MG63 (cell line): ENCODE measurements at places on chromosomes 5 and 9.

- no peak for DNase-seq
Measured at GRCh38 chr9:117696154-117696553, 8.0 kb upstream of the TLR4 start.

GRCh38 chr5:89535411-89535810, 652.4 kb upstream of the MEF2C start:
- DNase-seq: no peak

- peak; percentile 81 for DNase-seq
Measured at GRCh38 chr5:123496892-123497291, 15.1 kb upstream of the CSNK1G3 start.

DNA sequence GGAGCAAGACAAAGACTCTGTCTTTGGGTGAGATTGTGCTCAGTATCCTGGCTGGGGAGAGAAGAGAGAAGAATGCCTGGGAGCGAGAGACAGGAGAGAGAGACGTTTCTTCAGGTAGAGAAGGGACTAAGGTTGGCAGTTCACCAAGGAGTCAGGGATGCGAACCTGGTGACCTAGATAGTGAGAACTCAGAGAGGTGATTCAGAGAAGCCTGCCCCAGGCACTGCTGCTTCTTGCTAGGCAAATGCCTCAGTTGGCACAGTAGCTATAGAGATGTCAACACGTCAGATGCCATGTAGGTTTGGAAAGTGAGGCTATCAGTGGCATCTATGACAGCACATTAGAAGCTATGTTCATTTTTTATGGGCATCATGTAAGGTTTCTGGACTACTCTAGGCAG, 231.6 kb upstream of the VLDLR start:
- DNase-seq: no peak

DNA sequence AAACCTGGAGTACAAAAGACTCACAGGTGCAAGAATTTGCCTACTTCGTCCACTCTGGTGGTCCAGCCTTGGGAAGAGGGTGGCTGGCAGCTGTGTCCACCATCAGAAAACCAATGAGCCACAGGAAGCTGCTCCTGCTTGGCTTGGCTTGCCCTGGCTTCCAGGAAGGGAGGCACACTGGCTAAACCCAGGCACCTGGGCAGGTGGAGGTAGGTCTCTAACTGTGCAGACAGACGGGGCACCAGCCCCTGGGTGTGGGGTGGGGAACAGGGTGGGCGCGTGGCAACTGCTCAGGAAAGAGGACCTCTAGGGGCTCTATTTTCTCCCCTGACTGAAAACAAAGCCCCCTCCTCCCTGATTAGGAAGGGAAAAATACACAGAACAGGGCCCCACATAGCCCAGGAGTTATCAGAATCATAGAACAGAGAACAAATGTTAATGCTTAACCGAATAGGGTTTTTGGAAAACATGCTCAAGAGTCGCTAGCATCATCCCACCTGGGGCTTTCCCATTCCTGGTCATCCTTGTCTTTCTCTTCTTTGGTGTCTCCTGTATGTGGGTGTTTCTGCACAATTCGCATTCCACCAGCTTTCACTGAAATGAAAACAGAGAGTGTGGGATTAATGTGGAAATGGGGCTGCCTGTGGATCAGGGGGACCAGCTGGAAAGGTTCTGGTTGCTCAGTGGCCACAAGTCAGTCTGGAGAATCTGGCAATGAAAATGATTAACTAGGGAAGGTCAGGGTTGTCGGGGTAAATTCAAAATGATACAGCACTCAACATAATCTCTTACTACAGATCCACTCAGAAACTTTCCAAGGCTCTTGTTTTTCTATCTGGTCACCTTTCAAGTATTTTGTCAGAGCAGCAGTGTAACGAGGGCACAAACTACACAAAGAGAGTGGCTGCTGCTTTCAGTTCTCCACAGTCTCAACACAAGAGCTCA, 13.1 kb downstream of the DAP start:
- DNase-seq: no peak

GRCh38 chr9:92745331-92745730, 19.3 kb downstream of the BICD2 start:
- no peak for DNase-seq

DNA sequence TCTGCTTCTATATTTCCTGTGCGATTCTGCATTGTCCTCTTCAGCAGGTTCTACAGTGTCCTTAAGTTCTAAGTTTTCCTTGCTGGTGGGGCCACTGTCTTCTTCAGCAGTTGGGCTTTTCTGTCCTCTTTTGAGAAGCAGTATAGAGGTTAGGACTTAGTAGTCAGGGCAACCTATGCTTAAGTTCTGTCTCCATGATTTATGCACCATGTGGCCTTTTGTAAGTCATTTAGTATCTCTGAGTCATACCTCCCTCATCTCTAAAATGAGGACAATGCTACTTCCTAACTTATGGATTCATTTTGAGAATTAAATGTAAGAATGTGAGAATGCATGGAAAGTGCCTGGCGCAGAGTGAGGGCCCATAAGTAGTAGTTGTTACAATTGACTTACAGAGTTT, 46.8 kb downstream of the GRIN3A start:
- DNase-seq: no peak

- peak; percentile 87 for DNase-seq
Measured at GRCh38 chr9:534886-535285, 306.6 kb upstream of the DMRT1 start.
